ENCODE measurements at places on chromosomes 7 and 10.

GRCh38 chr7:79451580-79451979 lies 1.9 kb downstream of the MAGI2 start:
- no peak for DNase-seq

GRCh38 chr7:102874966-102875365 lies 37.8 kb upstream of the LRRC17 start:
- no peak for DNase-seq

GRCh38 chr10:19638182-19638895 lies 177.9 kb upstream of the PLXDC2 start:
- no peak for DNase-seq

DNA sequence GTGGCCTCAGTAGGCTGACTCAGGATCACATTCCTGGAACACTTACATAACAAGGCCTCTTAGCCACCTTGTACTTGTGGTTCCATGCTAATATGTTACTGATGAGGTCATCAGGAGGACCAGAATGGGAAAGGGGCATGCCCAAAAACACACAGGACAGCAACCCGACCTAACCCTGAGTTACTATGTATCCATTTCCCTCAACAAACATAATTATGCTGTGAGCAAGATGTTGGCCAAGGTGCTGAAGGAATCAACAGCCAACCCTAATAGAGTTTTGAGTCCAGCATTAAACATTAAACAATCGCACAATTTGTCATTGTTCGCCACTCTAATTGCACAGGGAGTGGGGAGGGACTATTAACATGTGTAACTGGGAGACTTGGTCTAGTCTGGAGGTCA lies 129.4 kb downstream of the PLPP4 start:
- DNase-seq: no peak

DNA sequence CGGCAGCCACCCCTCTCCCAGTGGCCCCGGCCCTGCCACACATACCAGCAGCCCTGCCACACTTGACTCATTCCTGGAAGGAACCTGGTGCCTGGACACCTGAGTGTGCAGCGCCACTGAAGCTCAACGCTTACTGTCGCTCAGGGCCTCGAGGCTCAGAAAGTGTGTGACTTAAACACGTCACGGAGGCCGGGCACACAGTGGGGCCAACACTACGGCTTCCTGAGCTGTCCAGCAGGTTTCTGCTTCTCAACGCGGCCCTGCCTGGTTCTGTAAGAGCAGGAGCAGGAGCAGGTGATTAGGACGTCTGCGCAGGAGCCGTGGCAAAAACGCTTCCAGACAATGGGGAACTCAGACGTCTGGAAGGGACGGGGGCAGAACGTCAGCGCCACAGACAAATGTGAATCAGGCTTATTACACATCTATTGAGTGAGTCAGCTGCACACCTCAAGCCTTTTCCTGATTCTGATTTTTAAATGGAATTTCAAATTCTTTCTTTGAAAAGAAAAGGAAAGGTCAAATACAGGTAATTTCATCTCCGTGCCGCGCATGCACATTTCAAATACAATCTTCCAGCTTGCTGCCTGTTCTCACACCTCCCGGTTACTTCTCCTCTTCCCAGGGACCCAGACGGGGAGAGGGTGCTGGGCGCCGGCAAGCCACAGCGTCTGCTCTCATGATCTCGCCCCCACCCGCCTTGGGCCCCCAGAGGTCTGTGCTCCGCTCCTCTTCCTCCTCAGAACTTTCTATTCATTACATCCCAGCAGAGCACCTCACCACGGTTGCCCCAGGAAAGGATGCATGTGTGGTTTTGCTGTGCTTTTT lies 66.6 kb downstream of the ADARB2 start:
- no peak for DNase-seq

GRCh38 chr7:150793569-150794238 lies 6.5 kb downstream of the TMEM176B start:
- no peak for DNase-seq

GRCh38 chr10:69898524-69898923 lies 96.8 kb downstream of the COL13A1 start:
- no peak for DNase-seq

GRCh38 chr10:43166207-43166879 lies 28.1 kb downstream of the CSGALNACT2 start:
- no peak for DNase-seq
